ENCODE measurements at places on chromosomes 5 and 9.

GRCh38 chr9:5559659-5560058 lies 49.3 kb downstream of the PDCD1LG2 start:
- no peak for DNase-seq

GRCh38 chr5:135398160-135398854 lies 724 bp downstream of the MACROH2A1 start:
- DNase-seq = peak; percentile 36

DNA sequence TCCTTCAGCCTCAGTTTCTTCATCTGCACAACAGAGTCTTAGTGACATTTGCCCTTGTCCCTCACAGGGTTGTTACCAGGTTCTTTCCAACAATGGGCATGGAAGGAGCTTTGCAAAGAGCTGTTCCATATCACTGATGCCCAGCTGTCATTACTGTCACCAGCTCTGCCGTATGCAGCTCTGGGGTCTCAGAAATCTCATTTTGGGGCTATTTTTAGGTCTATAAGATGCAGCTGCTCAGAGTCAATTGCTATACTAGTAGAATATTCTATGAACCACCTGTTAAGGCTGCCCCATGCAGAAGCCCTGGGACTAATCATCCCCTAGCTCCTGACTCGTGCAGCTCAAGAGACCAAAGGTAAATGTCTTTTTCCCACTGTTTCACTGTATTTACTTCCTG lies 105.1 kb upstream of the TNPO1 start:
- no peak for DNase-seq

DNA sequence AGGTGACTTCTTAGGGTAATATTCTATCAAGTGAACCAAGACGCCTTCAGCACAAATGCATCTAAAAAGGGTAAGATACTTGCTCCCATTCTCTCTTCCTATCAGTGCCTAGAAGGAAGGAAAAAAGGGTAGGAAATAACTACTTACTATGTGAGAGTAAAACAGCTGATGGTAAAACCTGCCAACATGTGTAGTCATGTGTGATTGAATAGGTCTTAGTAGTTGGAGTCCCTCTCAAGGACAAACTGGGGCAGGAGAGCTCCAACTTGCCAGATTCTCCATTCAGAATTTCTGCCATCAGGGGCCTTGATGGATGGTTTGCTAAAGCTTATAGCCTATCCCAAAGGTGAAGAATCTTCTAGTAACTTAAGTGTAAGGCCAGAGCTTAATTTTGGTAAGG lies 5.2 kb downstream of the TSC1 start:
- DNase-seq = no peak
